ENCODE measurements at places on chromosomes 7 and 10.
A peak's percentile ranks its signal among the peaks of the same experiment; 100 is the strongest.

- DNase-seq, result no peak
Observed at GRCh38 chr10:62057359-62057758, 155.9 kb downstream of the ARID5B start.

DNA sequence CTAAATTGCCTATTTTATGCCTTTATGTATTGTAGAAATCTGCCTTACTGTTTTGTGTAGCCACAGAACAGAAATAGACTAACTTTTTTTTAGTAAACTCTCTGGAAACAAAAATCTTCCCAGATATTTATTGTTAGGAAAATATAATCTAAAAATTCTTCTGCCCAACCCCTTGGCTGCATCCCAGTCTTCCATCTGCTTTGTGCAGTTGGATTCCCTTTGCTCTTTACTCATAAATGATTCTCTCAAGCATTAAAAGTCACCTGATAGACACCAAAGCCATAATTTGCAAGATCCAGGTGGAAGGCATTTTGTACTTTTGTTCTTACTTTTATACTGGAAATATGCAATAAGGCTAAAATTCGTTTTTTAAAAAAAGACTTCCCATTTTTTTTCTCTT is 6.1 kb upstream of the CAV2 start:
- no peak for DNase-seq

GRCh38 chr10:132383101-132383500 is 13.9 kb upstream of the PWWP2B start:
- no peak for DNase-seq

GRCh38 chr10:29830531-29831512 is 196.1 kb upstream of the SVIL start:
- DNase-seq, result no peak

- DNase-seq, result peak; percentile 55
Observed at GRCh38 chr7:32957326-32958045, at the start of gene FKBP9. TSS of gene FKBP9 (plus strand) at chr7:32957440. CDS start at chr7:32957574, 134 bp downstream.

DNA sequence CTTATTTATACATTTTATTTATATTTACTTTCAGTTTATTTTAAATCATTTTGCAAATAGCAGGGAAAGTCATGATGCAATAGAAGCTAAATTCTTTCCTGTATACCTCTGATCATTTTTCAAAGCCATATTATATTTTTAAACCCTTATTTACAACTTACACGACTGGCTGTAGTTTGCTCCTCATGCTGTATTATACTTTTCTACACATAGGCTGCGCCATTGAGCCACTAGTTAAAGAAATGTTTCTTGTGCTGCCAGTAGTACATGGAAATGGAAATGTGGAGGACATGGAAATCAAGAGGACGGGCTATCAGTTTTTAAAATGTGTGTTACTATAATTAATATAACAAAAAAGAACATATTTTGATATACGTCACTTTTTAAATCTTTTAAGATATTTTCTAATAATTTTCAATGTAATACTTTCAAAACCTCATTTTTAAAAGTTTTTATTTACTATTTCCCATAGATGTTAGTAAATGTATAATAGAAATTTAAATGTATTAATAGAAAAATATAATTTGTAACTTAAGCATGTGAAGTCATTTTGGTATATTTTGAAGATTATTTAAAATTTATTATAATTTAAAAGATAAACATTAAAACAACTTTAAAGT is 118.5 kb downstream of the VTI1A start:
- DNase-seq, result peak; percentile 30

DNA sequence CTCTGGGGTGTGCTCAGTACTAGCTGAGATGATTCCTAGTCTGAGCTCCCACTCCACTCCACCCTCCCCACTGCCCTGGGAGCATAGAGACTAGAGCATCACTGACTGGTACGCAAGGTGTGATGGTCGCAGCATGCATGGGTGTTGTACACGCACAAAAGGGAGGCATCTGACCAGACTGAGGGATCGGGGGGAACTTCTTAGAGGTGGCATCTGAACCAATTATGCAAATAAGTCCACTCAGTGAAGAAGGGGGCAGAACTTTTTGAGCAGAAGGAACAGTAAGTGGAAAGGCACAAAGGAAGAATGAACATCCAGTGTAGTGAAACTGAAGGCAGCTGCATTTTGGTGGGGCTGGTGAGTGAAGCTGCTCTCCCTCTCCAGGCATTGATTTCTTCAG is 25.5 kb downstream of the PDSS1 start:
- no peak for DNase-seq

GRCh38 chr10:101111547-101111946 is 19.6 kb upstream of the TLX1 start:
- no peak for DNase-seq

DNA sequence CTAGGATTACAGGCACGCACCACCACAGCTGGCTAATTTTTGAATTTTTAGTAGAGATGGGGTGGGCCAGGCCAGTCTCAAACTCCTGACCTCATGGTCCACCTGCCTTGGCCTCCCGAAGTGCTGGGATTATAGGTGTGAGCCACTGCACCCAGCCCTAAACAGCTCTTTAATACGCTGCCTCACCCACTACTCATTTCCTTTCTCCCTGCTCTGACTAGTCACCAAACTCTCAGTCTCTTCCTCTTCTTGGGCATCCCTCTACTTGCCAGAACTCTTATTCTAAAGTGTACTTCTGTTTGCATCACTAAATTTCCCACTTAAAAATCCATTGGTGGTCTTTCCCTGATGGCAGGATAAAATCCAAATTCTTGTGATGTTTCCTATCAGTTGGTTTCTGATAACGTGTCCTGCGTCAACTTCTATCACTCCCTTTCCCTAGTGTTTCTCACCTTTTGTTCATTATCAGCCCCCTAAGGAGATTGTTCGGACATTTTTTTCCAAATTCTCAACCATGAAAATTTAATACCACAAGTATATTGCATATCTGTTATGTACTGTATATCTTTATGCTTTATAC is 124.7 kb downstream of the CUBN start:
- DNase-seq, result no peak

GRCh38 chr10:69014171-69014570 is 25.6 kb downstream of the KIFBP start:
- no peak for DNase-seq

DNA sequence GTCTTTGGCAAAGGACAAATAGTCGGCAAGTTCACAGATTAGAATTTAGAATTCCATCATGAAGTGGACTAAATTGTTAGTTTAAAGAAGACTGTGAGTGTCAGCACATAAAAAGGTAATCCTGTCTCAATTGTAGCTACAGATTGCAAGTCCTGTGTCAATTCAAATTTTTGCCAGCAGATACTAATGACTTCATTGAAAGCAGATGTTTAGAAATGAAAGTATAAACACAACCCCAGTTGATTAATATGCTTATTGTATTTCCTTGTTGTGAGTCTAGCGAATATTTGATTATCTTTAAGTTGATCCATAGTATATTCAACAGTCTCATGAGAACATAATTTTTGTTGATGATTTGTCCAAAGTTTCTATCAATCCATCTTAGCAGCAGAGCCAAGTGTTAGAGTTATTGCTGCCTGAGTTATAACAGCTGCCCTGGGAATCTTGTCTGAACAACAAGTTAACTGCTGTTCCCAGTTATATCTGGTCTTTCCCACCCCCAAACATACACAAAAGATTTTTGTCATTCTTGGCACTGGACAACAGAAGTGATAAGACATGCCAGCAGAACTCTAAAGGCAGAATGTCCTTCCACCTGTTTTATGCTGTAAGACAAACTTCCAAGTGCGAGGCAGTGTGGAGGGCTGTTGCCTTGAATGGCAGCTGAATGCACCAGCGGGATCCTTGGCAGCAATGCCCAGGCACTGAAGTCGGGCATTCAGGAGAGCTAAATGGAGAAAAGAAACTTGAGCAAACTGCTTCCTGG is 21.3 kb upstream of the HERPUD2 start:
- no peak for DNase-seq
